ENCODE measurements at places on chromosomes 1 and 21.

DNA sequence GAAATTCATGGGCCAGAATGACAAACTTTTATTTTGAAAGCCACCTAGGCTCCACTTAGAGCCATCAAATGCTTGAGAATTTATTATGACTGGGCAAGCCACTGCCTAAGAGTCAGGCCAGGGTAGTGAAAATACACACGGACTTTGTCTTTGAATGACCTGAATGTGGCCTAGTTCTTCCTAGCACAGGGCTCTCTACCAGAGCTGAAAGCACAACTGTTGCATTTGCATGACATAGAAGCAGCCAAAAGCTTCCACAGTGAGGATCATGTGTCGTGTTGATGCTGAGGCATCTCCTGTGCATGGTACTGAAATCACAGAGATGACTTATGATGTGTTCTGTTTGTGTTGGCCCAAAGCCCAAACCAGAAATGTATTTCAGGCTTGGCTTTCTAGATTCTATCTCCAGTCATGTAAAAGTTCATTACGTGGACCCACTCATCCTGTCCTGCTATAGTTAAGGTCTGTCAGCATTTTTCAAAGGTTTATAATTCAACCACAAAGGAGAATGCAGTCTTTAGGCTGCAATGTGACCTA, 164.0 kb upstream of the UBE2U start:
- DNase-seq: no peak

DNA sequence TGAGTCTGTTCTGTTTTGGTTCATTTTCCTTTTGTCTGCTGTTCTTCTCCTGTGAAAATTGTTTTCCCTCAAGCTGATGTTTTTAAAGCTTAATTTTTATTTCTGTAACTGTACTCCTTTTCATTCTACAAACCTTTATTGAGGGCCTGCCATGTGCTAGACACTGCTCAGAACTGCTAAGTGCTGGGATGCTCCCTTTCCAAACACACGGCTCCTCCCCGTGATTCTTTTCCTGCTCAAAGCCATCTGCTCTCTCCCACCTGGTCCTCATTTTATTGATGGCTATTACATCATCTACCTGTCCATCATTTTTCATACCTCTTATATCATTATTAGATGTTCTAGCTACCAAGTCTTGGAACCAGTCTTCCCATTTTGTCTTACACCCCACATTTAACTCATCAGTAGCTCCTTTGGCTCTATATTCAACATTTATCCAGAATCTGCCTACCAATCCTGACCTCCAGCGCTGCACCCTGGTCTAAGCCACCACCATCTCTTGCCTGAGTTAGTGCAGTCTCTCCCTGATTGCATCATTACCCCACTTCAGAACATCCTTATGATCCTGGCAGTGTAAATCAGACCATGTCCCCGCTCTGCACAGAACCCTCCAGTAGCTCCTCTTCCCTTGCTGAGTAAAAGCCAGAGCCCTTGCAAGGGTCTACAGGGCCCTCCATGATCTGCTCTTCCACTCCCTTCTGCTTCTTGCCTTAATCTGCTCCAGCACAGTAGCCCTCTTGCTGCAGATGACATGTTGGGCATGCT, 118.1 kb downstream of the CACNA1E start:
- DNase-seq: no peak

GRCh38 chr1:240235521-240236288, 144.0 kb downstream of the FMN2 start:
- no peak for DNase-seq

DNA sequence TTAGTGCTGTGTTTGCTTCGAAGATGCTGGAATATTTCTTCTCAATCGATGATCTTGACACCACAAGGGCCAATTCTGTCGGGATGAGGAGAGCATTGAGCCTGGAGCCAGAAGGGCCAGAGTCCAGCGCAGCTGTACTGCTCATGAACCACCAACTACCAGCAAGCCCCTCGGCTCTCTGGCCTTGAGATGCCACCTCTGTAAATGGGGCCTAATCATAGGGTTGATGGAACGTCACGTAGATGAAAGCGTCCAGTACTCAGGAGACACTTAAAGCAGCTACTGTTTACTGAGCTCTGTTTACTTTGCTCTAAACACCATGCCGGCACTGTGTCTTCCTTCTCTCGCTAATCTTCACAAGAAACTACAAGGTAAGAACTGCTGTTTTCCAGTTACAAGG, 26.3 kb downstream of the CCDC185 start:
- DNase-seq: no peak

DNA sequence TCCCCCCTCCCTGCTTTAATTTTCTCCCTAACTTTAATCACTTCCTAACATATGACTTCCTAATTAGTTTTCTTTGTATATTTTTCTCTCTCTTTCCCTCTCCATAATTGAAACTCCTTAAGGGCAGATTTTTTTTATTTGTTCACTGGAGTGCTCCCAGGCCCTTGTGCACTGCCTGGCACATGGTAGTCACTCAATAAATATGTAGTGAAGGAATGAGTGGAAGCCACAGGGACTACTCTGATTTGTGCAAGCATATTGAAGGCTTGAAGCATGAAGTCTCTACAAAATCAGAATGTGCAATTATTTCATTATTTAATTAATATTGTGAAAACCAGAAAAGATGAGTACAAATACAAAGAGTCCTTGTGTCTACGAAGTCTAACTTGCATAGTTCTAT, 41.5 kb downstream of the SNX7 start:
- no peak for DNase-seq

- no peak for DNase-seq
Observed at GRCh38 chr21:45031571-45032191, 42.7 kb upstream of the ADARB1 start.

- DNase-seq: no peak
Observed at GRCh38 chr1:207890136-207890738, 20.7 kb downstream of the CD34 start.

DNA sequence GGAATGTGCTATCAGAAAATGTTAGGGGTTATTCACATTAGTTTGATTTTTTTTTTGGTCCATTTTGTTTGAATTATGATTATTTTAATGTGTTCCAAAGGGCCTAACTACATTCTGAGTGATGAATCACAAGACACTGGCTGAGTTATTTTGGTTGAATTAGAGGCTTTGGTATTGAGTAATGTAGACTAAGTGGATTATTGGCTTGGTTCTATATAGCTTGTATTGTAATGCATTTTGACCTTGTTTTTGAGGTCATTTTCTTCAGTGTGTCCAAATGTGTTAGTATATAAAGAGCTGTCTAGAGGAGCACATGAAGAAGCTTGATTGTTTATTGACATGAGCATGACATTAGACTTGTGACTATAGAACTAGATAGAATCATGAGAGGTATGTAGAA, 3.4 kb downstream of the ZNF326 start:
- no peak for DNase-seq

- no peak for DNase-seq
Observed at GRCh38 chr1:175221557-175222175, 29.1 kb upstream of the KIAA0040 start.

DNA sequence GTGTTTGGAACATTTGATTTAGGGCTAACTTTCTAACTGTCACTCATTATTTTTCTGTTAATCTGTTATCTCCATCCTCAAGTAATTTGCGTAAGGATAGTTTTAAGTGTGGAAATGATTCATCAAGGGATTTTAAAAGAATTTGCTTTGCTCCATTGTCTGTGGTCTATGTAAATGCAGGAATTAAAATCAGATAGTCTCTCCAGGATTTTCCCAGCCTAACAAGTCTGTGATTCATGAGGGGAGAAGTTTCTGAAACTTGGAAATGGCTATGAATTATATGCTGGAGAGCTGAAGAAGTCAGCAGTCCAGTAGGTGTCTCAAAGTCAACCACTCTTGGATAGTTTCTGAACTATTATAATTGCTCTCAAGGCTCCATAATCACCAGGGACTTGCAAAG, 264.5 kb downstream of the MRPL39 start:
- no peak for DNase-seq
